Kidney tubule cell (primary cell): ENCODE measurements at places on chromosomes 1 and 21.

- DNase-seq: no peak
These were observed 16.4 kb upstream of the MAPKAPK2 start for GRCh38 chr1:206668351-206668750.

GRCh38 chr1:114609826-114610225, 28.4 kb upstream of the BCAS2 start:
- DNase-seq: no peak

- peak; percentile 96 for DNase-seq
These were observed 3.7 kb downstream of the FASLG start for GRCh38 chr1:172662464-172663109.

- peak; percentile 9 for DNase-seq
These were observed 25.7 kb downstream of the C21orf91 start for GRCh38 chr21:17793246-17794123.

GRCh38 chr1:38789498-38790169, 69.9 kb downstream of the RRAGC start:
- DNase-seq: no peak

- no peak for DNase-seq
These were observed 165.8 kb upstream of the JUN start for GRCh38 chr1:58949551-58950220.

DNA sequence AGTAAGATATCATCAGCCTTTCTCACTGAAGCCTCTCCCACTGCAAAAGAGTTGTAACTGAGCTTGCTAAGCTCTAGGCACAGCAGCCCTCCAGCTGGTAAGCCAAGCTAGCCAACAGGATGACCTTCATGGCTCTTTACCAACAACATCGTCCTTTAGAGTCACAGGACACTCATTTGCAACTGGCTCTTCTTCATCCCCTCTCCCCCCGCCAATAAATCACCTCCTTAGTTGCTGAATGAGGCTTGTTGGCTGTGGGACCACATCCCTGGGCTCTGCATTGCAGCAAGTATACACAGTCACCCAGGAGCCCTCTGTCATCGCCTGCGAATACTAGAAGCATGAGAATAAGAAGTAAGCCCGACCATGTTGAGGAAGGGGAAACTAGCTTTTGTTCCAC, 16.0 kb upstream of the ZNF697 start:
- DNase-seq: no peak

DNA sequence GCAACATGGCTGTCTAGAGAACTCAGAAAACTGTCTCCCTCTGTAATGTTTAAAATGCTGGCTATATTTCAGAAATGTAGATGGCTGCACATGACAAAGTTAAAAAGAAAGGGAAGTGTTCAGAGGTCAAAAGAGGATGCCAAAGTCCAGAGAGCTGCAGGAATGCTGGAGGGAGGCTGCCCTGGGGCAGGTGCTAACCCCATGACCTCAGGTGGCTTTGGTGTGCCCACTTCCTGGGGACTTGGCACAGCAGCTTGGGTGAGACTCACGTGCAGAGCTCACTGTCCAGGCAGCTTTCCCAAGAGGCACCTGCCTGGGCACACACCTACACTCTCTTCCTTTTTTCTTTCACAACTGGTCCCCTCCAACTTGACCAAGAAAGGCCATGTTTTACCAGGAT, 256.4 kb downstream of the KCNJ6 start:
- DNase-seq: peak; percentile 52

- no peak for DNase-seq
These were observed 174.5 kb upstream of the RUNX1 start for GRCh38 chr21:35223480-35224156.

DNA sequence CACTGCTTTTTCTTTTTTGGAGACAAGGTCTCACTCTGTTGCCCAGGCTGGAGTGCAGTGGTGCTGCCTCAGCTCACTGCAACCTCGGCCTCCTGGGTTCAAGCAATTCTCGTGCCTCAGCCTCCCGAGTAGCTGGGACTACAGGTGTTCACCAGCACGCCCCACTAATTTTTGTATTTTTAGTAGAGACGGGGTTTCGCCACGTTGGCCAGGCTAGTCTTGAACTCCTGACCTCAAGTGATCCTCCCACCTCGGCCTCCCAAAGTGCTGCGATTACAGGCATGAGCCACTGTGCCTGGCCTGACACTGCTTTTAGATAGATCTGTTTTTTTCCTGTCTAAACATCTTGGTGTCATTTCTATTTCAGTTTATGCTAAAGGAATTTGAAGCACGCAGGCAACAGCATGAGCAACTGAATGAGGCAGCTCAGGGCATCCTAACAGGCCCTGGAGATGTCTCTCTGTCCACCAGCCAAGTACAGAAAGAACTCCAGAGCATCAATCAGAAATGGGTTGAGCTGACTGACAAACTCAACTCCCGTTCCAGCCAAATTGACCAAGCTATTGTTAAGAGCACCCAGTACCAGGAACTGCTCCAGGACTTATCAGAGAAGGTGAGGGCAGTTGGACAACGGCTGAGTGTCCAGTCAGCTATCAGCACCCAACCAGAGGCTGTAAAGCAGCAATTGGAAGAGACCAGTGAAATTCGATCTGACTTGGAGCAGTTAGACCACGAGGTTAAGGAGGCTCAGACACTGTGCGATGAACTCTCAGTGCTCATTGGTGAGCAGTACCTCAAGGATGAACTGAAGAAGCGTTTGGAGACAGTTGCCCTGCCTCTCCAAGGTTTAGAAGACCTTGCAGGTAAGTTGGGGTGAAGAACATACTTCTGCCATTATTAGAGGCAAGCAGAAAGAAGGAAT, 106.1 kb upstream of the BMP8A start:
- DNase-seq: no peak

GRCh38 chr1:43743206-43743605, 35.9 kb downstream of the ST3GAL3 start:
- DNase-seq: no peak

GRCh38 chr21:18006691-18007090, 187.5 kb upstream of the C21orf91 start:
- DNase-seq: no peak

DNA sequence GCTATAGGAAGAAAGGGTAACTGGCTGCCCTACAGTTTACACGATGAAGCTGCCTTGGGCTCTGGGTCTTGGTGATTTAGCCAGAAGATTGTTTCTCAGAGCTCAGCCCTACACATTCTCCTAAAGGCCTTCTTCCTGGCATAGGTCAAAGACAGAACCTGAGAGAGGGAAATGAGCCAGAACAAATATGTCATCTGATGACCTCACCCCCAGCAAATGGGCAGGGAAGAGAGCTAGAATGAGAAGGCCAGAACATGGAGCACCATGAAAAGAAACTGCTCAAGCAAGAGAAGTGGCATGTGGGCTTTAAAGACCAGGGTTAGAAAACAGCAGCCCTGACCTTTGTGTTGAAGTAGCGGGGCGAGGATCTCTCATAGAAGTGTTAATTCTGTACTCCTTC, 5.5 kb upstream of the ILDR2 start:
- DNase-seq: peak; percentile 77

- no peak for DNase-seq
These were observed 29.1 kb downstream of the C1orf198 start for GRCh38 chr1:230839173-230839572.

DNA sequence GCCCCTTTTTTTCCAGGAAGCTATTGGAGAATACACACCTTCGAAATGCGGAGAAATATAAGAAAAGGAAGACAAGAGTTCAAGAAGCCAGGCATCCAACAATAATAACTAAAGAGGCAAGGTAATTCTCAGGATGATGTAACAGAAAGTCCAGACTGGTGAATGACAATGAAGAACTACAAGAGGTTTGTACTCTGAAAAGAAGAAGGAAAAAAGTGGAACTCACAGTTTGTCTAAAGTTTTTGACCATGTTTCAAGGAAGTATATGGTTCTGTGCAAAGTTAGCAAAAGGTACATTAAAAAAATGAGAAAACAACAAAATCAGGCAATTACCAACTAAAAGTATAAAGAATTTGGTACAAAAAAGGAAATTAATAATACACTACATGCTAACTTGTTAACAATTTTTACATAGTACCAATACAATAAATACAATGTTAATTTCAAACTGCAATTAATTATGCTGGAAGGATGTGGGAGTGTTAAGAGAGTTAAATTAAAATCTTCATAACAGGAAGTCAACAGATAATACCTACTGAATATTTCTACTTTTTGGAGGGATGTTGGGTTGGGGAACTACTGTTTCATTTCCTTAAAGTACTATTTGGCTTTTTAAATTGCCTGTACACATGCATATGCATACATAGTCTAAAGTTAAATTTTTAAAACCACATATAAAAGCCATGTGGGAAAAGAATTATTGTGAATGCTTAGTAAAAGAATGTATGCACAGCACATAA, 12.9 kb upstream of the CD55 start:
- no peak for DNase-seq

GRCh38 chr1:52567943-52568342, 15.1 kb upstream of the TUT4 start:
- DNase-seq: no peak

DNA sequence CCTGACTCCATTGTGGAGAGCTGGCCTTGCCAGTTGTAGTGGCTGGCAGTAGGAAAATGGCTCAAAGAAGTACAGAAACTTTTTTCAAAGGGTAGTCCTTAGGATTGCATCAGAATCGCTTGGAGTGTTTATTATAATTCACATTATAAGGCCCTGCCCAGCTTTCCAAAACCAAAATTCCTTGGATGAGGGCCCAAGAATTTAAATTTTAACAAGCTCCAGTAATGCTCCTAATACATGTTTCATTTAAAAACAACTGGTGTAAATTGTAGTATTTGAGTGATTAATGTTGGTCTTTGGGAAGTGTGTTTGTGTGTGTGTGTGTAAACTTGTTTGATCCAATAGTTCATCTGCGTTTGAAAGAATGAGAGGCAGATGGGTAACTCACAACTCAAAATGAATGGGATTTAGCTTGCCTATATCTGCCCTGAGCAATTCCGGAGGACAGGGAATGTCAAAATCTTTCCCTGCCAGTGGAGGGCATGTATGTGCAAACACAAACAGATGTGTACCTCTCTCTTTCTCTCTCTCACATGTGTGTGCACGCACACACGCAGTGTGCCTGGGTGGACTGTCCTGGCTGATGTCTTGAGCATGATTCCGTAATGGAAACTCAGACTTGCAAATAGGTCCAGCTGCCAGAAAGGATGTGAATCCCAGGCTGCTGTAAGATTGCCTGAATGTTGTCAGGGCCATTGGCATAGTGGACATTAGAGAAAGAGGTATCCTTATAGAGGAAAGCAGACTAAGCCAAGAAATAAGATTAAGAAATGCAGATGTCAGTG, 293.1 kb downstream of the LMX1A start:
- no peak for DNase-seq

DNA sequence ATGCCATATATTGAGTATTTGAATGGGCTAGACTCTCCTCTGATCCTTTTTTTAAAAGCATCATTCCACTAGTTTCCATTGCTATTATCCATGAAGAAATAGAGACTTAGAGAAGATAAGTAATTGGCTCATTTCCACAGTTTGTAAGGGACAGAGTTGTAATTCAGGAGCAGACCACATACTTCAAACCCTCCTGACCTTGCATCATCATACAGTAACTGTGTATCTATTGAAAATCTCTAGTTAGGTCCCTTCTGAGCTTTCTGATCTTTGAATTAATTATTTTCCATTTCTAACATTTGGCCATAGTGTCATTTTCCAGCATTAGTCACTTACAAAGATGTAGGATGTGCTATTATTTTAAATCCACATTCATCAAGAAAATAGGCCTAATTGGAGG, 386.5 kb upstream of the ST6GALNAC5 start:
- DNase-seq: no peak

DNA sequence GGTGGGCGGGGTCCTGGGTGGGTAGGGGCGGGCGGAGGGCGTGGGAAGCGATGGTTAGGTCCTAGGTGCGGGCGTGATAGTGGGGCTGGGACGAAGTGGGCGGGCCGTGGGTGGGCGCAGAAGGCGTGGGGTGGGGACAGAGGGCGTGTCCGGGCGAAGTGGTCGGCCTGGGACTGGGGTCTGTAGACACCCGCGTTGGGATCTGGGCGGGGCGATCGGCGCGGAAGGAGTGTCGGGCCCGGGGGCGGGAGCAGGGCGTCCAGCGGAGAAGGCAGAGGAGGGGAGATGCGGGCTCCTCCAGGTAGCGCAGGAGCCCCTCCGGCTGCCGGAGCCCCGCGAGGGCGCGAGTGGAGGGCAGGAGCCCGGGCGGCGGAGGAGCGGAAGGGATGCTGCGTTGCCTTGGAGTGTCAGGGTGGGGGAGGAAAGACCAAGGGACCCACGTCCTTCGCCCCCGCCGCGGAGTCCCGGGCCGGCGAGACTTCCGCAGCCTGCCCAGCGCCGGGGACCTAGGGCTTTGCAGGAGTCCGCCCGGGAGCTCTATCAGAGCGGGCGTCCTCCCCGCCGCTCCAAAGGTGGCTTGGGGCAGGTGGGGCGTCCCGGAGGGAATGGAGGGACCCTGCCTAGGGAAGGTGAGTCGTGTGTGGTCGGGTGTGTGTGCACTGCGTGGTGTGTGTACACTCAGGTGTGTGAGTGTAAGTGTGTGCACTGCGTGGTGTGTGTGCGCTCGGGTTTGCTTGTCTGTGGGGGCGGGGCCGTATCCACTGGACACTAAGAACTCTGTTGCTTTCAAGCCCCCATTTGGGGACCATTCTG, 27.0 kb upstream of the PRSS38 start:
- DNase-seq: peak; percentile 64

- no peak for DNase-seq
These were observed 760.1 kb upstream of the NEGR1 start for GRCh38 chr1:73042403-73042802.

DNA sequence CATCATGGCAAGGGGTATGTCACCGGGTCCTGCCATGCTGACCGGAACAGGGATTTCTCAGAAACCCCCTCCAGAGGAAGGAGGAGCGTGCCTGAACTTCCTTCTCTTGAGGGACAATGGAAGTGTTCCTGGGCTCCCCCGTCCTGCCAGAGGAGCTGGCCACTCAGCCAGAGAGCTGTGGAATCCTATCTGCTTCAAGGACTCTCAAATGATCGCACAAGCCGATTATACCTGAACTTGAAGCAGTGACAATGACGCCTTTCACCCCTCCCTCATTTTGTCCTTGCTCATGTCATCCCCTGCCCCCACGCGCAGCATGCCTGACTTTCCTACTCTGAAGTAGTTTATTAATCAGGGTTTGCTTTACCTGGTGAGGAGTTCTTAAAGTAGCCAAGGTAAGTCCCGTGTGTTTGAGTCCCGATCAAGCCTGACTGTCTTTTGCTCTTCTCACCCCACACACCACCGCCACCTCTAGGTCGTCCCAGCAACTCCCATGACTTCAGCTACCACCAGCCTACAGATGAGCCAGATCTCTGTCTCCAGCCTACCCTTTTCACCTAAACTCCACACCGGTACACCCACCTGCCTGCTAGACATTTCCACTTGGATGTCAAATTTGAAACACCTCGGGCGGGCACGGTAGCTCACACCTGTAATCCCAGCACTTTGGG, 25.0 kb upstream of the PRELP start:
- no peak for DNase-seq
